ENCODE measurements at places on chromosomes 3 and 15.
A peak's percentile ranks its signal among the peaks of the same experiment; 100 is the strongest.

DNA sequence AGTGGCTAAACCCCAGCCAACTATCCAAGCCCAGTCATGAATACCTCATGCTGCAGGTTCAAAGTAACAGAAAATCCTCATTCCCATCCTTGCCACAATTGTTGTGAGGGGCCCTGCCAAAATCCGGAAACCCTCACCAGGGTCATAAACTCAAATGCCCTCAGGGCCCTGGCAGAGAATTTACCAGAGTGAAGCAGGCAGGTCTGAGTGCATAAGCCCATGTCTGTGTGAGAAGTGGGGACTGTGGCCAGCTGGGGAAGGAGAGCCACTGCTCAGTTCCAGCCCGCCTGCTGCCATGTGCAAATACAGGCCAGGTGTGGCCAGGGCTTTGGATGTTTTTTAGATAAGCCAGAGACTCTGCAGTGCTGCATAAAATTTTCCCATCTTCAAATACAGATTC lies 7.0 kb downstream of the CEP152 start:
- DNase-seq = no peak

DNA sequence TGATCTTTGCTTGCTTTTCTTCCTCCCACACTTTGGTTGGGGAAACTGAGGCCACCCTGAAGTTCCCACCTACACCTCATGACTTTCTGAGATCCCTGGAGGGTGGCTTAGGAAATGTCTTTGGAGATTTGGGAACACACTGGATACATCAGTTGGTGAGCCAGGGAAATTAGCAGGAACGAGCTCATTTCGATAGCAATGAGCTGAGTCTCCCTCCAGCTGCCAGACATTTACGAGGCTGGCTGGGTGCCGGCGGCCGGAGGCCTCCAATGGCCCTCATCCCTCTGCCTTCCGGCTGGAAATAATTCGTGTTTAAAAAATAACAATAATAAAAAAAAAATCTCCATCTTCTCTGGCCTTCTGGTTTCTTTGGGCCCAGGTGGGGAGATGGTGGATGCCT lies 38.8 kb downstream of the SMAD6 start:
- DNase-seq = no peak

DNA sequence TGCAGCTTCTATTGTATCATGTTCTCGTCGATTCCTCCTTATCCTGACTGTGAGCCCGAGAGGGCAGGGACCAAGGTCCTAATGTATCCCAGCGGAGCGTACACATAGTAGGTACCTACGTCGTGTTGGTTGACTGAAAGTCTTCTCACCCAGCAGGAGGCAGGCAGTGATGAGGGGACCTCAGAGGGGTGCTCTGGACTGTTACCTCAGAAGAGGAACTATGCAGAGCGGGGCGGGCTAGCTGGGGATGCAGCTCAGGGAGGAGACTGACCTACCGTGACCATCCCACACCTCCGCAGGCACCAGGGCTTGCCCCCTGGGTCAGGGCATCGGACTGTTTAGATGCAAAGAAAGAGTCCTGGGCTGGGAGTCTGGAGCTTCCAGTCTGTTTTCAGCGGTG lies 11.4 kb downstream of the CHAC1 start:
- DNase-seq = no peak

GRCh38 chr3:176896640-176897039 lies 300.6 kb downstream of the TBL1XR1 start:
- no peak for DNase-seq

GRCh38 chr3:6079561-6080179 lies 781.2 kb upstream of the GRM7 start:
- DNase-seq = no peak

- DNase-seq = no peak
Measured at GRCh38 chr3:139561959-139562676, 22.6 kb upstream of the RBP1 start.

DNA sequence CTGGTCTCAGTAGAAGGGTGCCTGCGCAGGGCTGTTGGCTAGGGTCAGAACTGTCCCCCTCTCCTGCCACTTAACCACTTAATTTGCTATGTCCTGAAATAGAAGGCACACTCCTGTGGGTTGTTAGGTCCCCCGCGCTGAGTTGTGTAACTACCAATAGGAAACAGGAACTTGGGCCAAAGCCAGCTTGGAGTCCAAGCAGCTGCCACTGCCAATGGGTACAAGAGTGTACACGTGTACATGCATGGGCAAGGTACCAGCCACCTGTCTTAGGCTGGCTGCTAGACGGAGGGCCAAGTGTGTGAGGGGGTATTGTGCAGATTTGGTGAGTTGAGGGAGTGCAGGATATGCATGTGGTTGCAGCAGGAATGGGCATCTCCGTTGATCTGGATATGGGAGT lies 29.7 kb upstream of the POLG start:
- DNase-seq = no peak

GRCh38 chr3:168088106-168088720 lies 7.5 kb downstream of the GOLIM4 start:
- DNase-seq = no peak

- no peak for DNase-seq
Measured at GRCh38 chr3:53845103-53845880, 927 bp downstream of the CHDH start.

DNA sequence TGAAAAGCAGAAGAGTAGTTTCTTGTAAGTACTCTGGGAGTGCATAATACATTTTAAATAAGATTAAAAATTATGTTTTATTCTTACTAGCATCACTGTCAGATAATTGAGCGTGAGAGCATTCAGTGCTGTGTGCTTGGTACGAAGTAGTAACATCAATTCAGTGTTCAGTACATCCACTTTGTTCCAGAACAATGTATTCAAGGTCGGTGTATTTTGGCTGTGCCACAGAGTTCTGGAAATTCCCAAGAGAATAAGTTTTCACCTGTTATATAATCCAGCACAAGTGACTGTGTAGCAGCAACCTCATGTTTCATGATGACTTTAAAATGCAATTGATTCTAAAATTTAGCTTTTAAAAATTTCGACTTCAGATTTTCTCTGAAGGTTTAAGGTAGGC lies 130.6 kb downstream of the IGF1R start:
- DNase-seq = no peak

DNA sequence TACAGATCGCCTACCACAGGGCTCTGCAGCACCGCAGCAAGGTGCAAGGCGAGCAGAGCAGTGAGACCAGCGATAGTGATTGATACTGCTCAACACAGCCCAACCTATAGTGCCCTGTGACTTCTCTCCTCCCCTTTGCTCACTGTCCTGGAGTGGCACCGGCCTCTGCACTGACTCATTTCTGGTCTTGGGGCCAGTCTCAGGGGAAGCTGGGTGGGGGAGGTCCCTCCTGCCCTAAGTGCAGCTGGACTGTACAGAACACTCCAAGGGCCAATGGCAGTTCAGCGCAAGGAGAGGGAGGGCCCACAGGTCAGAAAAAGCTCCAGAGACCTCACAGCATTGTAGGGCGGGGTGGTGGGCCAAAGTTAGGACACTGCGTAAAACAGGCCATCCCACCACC lies 2.5 kb upstream of the OGG1 start:
- DNase-seq = no peak

GRCh38 chr15:45179221-45179985 lies 8.4 kb downstream of the SHF start:
- peak; percentile 53 for DNase-seq

DNA sequence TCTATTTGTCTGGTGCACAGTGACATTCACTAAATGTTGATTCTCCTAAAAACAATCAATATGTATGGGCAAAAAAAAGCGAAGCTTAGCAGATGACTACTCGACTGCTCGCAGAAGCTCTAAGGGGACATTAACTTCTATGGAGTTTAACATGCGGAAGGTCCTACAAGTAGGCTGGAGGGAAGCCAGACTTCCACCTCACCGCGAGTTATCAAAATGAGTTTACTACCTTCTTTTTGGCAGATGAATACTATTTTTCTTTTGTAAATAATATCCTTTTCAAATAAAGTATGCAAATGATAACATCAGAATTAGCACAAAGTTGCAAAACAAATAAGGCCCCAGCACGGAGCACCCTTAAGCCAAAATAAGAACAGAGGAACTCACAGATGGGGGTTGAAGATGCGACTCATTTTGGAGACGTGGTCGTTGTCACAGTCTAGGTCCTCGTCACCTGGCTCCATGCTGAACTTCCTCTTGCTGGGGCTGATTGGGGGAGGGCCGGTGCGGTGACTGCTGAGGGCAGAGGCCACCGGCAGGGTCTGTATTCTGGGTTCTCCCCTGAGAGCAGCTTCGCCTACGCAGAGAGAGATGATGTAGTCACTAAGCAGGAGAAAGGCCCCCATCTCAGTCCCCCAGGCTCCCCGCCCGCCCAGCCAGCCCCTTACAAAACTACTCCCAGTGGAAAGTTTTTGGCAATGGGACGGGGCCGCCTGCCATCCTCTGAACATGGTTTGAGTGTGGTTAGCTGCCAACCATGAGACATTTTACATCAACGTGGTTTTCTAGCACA lies 42.1 kb downstream of the VGLL4 start:
- no peak for DNase-seq

GRCh38 chr3:62965311-62965710 lies 90.1 kb upstream of the CADPS start:
- DNase-seq = no peak

GRCh38 chr3:111534701-111535100 lies 7.3 kb upstream of the CD96 start:
- no peak for DNase-seq

DNA sequence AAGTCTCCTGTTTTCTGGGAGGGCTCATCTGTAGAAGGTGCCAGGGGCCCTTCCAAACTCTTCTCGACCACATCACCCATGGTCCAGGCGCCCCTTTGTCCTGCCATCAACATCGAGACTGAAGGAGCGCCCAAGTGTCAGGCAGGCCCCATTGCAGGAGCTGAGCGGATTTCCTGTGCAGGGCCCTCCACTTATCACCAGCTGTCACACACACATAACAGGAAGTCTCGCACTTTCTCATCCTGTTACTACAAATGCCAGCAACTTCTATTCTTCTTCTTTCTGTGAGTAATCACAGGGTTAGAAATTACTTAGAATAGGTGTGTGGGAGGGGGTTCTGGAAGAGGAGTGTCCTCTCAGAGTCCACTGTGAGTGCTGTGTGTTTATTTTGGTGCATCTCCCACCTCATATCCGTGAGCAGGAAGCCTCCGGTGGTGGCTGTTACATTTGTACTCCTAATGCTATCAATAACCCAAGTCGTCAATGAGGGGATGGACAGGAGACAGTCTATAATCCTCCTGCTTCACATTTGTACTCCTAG lies at the start of gene KLHL6:
KLHL6 (minus strand) TSS at position 166 of the 541 bp plus-strand sequence; CDS start at position 113, 53 bp downstream.
- DNase-seq = peak; percentile 72

DNA sequence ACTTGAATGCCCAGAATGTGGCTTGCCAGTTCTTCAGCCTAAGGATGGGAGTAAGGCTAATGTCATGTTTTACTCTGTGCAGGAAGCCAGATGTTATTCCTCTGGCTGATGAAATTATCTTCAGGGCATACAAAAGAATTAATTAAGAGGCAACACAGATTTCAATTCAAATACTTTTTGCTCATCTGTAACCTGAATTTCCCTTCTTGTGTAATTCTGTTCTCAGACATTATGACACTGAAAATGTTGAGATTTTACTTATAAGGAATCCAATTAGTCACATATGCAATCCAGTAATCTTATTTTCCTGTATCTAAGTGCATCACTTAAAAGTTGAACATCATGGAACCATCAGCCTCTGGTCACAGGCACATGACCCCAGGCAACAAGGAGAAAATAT lies 136.5 kb downstream of the CPNE4 start:
- no peak for DNase-seq

GRCh38 chr3:37863949-37864822 lies 2.5 kb downstream of the CTDSPL start:
- no peak for DNase-seq
